ENCODE measurements at places on chromosomes 16 and 17. TPM values are rescaled to one million over a fixed set of nuclear protein-coding genes. Genes with fewer than 3 reads are reported as not detected.

Gene DNASE1L2
- 0.89 TPM for total RNA-seq

DNA sequence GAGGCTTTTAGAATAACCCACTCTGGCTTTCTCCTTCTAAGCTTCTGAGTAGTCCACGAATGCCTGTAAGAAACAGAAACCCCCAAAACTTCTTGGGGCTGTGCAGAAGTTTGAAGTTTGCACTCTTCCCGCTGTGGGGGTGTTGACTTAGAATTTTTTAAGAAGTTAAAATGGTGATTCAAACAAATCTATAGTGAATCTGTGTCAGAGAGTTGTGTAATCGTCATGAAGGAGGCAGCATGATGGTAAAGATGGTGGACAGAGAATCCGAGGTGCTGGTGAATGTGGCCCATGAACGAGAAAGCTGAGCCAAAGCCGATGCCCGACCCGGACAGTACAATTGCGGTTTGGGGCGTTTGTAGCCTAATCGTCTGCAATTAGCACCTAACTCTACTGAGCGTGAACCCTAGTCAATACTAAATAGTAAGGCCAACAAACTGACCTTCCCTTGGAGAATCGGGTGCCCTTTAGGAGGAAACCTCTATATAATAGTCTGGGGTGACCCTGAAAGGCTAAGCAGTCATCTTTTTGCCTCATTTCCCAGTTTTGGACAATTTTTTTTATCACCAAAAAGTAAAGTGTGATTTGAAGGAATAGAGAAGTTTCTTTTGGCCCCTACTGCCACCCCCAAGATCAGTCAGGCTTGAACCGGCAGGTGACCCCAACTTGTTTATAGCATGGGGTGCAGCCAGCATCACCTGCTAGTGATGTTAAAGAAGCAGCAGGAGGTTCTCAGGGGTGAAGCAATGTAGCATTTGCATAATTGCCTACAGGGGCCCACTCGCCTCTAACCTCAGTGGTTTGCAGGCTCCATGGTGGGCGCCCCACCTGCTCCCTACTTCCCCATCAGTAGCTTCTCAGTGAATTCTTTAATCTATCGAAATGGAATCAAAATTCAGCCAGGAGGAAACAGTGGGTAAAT lies 11.2 kb downstream of the IRF8 start:
- no peak for DNase-seq

DNA sequence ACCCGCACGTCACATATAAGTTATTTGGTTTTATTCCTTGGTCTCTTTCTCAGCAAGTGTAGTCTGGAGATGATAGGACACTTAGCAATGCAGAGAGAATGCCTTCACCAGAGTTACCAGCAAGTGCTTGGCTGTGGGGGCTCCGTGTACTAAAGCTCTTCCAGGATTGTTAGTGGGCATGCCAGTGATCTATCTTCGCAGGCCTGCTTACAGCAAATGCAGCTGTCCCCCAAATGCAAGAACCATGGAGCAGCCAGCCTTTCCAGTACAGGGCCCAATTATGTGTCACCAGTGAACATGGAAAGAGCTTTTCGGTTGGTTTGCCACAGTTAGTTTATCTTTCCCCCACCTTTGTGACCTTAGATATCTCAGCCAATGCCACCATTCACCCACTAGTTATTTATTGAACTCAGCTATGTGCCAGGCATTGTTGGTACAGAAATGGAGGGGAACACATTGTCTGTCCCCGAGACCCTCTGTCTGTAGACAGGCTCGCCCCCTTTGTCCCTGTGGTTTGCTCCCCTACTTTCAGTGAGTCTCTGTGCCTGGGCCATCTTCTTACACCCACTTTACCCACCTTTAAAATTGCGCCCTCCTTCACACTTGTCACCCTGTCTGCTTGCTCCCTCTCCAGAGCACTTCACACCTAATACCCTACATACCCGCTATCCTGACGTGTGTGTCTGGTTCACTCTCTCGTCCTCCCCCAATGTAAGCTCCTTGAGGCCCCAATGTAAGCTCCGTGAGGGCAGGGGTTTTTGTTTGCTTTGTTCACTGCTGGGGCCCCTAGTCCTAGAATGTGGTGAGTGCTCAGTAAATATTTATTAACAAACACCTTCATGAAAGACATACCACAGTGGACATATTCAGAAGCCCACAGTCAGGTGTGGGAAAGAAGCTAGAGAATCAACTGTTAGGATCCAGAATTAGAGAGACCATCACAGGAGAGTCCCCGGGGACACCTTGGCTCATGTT lies 13.3 kb downstream of the USP10 start:
- DNase-seq, result no peak

GRCh38 chr16:15509051-15509592 lies 74.7 kb downstream of the BMERB1 start:
- peak; percentile 47 for DNase-seq

GRCh38 chr17:76080768-76081287 lies 1.8 kb downstream of the ZACN start:
- DNase-seq, result no peak
